ENCODE measurements at places on chromosomes 6 and 20.

- DNase-seq: no peak
These were observed 17.6 kb upstream of the KIAA1755 start for GRCh38 chr20:38278131-38278530.

GRCh38 chr6:23589811-23590210 is 536.2 kb upstream of the NRSN1 start:
- no peak for DNase-seq

- no peak for DNase-seq
These were observed 12.5 kb downstream of the EEF1A2 start for GRCh38 chr20:63486300-63486855.

- no peak for DNase-seq
These were observed 52.5 kb upstream of the CCN2 start for GRCh38 chr6:132003516-132004178.

- no peak for DNase-seq
These were observed 29.6 kb upstream of the MICB start for GRCh38 chr6:31468311-31468710.

DNA sequence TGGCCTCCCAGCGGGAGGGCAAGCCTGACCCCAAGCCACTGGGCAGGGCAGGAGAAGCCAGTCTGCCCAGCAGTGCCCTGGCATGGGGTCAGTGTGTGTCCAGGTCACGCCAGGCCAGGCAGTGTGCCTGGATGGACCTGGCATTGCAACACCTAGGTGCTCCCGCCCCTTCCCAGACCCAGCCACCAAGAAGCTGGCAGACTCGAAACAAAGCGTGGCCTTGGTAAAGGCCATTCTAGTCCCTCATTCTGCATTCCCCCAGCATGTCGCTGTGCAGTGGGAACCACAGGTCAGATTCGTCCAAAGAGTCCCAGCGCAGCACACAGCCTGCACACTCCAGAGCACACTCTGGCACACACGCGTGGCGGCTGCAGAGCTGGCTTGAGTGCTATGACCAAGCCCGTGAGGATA is 19.3 kb upstream of the APMAP start:
- DNase-seq: no peak

- no peak for DNase-seq
These were observed 5.9 kb downstream of the TP53INP2 start for GRCh38 chr20:34709831-34710567.

DNA sequence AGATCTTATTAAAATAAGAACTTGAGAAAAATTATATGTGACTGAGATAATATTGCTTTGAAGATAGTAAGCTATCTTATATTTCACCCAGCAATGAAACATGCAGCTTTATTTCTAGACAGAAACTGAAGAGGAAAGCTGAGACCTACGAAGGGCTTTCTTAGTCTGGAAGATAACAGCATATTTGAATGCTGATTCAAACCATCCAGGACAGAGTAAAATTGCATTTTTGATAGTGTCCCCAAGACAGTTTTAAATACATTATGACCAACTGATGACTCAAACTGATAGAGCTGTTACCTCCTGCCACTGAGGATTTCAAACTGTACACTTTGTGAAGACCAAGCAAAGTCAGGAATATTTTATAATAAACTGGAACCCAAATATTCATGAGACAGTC is 409.6 kb downstream of the GRIK2 start:
- no peak for DNase-seq

DNA sequence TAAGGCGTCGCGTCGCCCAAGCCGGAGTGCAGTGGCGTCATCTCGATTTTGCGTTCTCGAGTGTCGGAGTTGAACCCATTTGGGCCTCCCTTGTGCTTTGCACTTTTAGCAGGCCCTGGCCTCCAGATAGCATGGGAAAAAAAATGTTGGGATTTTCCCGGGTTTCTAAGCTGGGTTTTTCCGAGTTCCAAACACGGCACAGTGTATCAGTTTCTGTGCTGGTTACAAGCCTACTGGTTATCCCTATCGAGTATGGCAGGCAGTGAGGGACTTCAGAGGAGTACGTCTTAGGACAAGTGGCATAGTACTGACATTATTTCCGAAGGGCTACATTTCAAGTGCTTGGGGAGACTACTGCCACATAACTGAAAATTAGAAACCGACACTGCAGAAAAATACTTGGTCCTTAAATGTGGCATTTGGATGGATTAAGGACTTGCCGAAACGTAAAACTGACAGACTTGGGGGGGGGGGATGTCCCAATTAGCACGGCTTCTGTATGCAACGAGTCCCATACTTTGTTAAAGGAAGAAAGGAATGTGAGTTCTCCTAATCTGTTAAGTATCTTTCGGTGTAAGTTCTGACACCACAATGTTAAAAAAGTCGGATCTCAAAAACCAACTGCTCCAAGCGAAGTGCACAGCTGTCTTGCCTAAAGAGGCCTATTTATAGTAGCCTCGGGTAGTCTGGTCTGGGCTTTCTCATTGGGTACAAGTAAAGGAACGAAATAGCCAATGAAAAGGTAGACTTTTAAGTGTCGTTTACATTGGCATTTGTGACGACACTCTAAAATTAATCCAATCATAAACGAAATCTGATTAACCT is 70.2 kb downstream of the HFE start:
- DNase-seq: no peak

DNA sequence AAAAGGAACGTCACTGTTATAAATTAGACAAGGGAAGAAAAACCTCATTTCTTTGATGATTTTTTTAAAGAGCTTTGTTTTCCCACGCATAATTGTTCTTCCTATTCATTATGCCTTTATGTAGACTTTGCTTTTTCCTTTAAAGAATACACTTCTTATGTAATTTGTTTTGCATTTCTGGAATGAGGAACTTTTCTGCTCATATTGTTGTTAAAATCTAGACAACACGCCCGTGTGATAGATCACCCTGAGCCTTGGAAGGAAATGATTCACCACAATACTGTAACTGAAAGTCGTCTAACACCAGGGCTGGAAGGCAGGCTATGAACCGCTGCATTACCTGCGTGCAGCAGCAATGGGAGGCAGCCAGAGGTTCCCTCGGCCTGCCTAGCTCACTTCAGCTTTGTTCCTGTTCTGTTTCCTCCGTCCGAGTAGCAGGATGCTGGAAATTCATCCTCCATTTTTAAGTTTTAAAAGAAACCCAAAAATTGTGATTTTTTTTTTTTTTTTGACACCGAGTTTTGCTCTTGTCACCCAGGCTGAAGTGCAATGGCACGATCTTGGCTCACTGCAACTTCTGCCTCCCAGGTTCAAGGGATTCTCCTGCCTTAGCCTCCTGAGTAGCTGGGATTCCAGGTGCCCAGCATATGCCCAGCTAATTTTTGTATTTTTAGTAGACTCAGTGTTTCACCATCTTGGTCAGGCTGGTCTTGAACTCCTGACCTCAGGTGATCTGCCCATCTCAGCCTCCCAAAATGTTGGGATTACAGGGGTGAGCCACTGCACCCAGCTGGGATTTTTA is 49.6 kb upstream of the ZNF217 start:
- no peak for DNase-seq

GRCh38 chr6:93779086-93779841 is 359.9 kb upstream of the EPHA7 start:
- DNase-seq: no peak

GRCh38 chr6:68038815-68039408 is 596.2 kb upstream of the ADGRB3 start:
- DNase-seq: no peak

- no peak for DNase-seq
These were observed 209.3 kb downstream of the RNF144B start for GRCh38 chr6:18596531-18596835.

GRCh38 chr6:110548110-110548847 is 71.9 kb upstream of the SLC22A16 start:
- DNase-seq: no peak

DNA sequence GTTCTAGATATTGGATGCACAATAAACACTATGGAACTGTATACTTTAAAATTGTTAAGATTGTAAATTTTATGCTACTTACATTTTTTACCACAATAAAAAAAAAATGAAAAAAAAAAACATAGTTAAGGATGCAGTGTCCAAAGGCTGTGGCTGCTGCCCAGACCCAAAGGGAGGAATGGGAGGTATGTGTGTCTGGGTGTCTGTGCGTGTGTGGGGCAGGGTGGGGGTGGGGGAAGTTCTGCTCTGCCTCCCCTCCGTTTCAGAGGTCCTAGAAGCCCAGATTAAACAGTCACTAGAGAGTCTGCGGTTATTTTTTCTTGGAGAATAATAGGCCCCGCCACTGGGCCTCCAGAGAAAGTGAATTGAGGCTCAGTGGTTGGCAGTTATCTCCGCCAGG is 136.4 kb upstream of the ARMC2 start:
- no peak for DNase-seq

- DNase-seq: no peak
These were observed 18.6 kb downstream of the AIG1 start for GRCh38 chr6:143079325-143079640.

GRCh38 chr6:37946057-37946456 is 126.5 kb downstream of the ZFAND3 start:
- DNase-seq: no peak

GRCh38 chr6:42714098-42714761 is 8.2 kb downstream of the PRPH2 start:
- no peak for DNase-seq

DNA sequence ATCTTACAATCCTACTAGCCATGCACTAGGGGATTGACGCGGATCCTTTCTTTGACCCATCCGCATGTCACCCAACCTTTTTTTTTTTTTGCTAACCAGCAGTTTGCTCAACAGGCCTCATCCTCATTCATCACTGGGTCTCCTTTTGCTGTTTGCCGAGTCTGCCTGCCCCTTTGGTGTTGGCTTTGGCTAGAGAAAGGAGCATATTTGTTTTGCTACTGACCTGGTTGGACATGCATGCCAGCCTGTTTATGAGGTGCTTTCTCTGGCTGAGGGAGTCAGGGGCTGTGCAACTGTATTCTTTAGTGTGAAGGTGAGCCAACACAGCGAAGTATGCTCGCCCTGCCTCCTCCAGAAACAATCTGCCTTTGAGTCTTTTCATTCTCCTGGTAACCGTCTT is 40.2 kb downstream of the E2F3 start:
- DNase-seq: no peak

GRCh38 chr6:33276581-33276863 is 401 bp upstream of the B3GALT4 start:
- no peak for DNase-seq

GRCh38 chr6:13531956-13532355 is 42.4 kb upstream of the SIRT5 start:
- no peak for DNase-seq

GRCh38 chr6:2746557-2747061 is 4.1 kb downstream of the MYLK4 start:
- no peak for DNase-seq

DNA sequence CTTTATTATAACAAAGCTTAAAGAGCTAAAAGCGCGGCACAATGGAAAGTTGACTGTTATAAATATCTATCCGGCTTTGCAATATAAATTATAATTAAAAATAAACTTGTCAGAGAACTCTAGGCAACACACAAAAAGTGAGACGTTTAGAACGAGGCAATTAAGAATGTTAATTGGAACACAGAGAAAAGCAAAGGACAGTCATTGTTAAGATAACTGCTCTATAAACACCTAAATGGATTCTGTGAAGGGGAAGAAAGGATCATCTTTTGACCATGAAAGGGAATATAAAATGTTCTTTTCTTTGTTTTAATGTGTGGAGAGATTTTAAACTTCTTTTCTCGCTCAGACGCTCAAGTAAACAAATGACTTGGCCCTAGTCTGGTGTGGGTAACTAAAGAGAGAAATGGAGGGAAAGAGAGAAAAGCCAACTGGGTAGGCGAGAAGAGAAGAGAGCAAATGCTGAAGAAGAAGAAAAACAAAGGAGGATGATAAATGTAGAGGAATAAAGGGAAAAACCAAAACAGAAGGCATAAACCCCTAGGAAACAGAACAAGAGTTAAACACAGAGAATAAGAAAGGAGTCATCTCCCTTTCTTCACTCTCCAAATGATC is 9.3 kb upstream of the SALL4 start:
- DNase-seq: no peak

DNA sequence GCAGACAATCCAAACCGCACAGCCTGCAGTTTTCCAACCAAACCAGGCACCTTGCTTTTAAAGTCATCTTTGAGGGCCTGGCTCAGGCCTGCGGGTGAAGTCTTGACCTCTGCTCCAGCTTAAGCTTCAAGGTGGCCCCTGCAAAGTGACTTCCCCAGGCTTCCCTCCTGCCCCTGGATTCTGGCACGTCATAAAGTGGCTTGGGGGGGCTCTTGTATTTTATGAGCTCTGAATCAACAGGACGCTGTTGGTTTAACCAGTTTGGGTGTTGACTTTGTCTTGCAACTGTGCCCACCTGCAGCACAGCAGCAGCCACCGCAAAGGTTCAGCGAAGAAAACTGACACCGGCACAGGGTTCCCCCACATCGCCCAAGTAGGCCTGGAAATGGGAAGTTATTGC is 81.2 kb downstream of the NFATC2 start:
- no peak for DNase-seq

GRCh38 chr20:34824452-34824805 is 1.0 kb downstream of the NCOA6 start:
- DNase-seq: no peak

All from SK-N-MC (cell line).